ENCODE measurements at places on chromosomes 7 and 10.

DNA sequence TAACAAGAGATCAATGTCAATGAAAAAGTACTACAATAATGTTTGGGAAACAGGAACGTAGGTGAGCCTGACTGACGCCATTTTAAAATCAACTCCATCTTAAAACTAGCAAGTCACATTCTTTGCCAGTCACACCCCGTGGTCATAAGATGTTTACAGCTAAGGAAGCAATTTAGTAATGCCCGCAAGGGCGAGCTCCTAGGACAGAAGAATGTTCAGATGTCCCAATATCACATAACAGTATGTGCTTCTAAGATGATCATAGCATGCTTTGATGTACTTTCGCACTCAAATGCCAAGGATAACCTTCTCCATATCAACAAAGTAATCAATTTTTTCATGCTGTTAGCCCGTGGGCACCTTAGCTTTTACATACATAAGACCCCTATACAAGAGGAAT is 113.8 kb upstream of the EGFR start:
- DNase-seq: no peak

- DNase-seq: no peak
Measured at GRCh38 chr7:107486041-107486440, 16.2 kb downstream of the GPR22 start.

GRCh38 chr10:111117528-111118277 is 40.9 kb downstream of the ADRA2A start:
- no peak for DNase-seq

DNA sequence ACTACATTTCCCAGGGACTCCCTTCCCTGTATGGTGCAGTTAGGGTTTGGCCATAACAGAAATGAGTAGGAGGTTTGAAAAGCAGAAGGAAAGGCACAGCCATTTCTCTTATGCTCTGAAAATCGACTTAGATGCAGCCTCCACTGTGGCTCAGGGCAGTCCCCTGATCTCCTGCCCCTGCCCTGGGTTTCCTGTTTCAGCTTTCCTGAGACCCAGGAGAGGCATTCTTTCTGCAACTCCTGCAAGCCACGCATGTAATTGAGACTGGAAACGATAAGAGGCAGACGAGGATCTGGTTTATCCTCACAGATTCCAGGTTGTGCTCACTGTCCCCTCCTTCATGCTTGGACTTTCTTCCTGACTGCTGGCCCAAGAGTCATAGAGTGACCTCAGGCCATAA is 461.2 kb upstream of the VSTM2A start:
- DNase-seq: no peak

DNA sequence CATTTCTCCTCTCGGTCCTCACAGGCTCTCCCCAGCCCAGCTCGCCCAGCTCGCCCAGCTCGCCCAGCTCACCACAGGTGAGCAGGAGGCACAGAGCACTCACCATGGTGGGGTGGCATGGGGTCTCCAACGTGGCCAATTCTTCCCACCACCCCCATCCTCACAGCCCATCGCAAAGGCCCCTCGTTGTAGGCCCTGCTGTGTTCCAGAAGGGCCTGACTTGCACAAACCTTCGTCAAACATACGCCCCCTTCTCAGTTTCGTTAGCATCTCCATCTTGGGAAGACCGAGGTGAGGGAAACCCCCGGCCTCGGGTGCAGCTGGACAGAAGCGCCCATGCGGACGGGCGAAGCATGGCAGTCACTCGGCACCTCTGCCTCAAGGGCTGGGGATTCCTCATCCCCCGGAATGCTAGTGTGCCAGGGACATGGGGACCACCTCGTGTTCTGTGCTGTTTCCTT is 304.6 kb downstream of the TNS3 start:
- DNase-seq: no peak

- no peak for DNase-seq
Measured at GRCh38 chr7:50409856-50410745, 40.0 kb downstream of the FIGNL1 start.

- no peak for DNase-seq
Measured at GRCh38 chr10:84311576-84311975, 16.8 kb upstream of the CCSER2 start.

DNA sequence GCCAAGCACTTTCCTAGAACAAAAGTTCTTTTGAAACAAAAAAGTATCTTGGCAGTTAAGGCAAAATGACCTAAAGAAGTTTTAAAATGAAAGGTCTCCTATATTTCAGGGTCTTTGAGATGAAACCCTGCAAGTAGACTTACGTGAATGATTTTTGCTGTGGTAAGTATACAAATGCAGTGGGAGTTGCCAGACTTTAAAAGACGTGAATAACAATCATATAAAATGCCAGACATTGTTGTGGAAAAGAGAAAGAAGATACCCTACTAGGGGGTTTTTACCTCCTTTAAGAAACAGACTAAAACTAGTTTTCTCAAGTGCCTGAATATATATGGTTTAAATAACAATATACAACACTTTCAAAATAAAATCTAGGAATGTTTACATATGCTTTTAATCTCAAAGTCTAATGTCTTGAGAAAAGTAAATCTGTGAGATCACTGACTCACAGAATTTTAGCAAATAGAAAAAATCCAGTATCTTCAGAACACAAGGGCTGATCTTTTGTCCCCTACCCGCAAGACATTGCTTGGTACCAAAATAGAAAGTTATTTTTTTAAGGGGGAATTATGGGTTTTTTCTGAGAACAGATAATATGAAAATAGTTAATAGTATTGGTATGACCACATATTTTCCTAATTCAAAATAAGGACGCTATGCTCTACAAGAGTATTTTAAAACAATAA is 29.5 kb downstream of the LRRC17 start:
- no peak for DNase-seq

DNA sequence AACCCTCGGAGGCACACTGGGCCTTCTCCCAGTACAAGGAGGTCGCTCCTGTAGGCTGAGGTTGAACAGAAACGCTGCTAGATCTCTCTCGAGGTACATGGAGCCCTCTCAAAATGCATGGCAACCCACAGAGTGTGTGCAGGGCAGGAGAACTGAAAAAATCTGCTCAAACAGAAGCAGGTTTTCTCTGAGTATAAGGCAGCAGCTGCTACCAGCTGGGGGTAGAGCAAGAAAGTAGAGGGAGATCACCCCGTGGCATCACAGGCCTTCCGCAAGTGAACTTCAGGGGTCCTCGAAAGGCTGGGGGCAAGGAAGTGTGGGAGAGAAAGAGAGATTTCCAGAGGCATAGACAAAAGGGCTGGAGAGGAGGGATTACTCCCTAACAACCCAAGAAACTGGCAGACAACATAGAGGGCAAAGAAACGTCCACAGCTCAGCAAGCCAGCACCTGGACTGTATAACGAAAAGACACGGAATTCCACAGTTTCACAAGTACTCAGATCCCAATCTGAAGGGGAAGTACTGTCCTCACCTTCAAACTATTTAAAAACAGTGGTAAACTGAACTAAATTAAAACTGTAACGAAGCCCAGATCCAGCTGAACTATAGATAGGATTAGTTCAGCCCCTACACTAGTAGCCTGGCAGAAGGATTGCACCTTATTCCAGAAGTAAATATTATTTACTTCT is 299.2 kb downstream of the IPMK start:
- no peak for DNase-seq

Data from stimulated activated CD4-positive, alpha-beta T cell treated with anti-CD3 and anti-CD28 coated beads, TNF-alpha, amount 100 ng/mL, for 4 hours (primary cell).